HL-60 (cell line): ENCODE measurements at places on chromosomes 13 and 19.

- DNase-seq, result peak; percentile 16
Observed at GRCh38 chr19:2495130-2495641, 19.3 kb downstream of the GADD45B start.

GRCh38 chr13:110396913-110397381, 89.9 kb downstream of the COL4A2 start:
- DNase-seq, result no peak

DNA sequence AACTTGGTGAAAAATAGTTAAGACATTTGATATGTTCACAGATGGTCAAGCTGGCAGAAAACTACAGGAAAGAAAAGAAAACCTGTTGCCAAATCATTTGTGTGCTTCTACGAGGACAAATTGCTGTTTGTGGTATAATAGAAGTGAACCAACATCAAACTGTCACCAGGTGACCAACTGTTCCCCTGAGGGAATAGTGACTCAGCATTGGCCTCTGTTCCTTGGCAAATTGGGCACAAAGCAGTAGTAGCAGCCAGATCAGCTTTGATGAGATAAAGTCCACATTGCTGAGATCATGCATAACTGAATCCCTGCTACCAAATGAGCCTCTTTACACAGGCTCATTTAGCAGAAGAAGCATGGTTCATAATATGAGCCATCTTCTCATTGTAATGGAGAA, 103.5 kb downstream of the POSTN start:
- DNase-seq, result no peak

DNA sequence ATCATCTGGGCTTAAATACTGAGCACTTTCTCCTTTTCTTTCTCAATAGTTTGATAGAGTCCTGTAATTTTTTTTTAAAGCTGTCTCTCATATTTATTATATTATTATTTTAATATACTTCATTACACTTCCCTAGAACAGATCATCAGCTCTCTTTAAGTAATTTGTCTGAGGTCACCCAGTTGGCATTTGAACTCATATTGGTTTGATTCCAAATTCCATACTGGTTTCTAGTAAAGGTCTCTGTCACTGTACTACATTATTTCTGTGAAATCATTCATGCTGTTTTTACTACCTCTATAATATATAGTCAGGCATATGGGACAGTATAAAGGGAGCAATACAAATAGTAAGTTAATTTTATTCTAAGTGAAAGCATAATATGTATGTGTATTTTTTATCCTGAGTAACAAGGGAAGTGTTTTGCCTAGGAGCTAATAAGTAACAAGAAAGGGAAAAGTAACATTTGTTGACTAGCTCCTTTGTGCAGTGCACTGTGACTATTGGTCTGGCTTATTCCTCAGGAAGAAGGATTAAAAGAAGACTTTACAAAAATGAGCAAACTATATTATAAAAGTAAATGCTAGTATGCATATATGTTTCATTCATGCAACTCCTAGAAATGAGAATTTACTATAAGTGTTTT, 14.3 kb downstream of the LPAR6 start:
- no peak for DNase-seq

- no peak for DNase-seq
Observed at GRCh38 chr19:36183245-36183628, 31.0 kb upstream of the COX7A1 start.

- no peak for DNase-seq
Observed at GRCh38 chr19:10587022-10587838, at the start of gene AP1M2. TSS of gene AP1M2 (minus strand) at chr19:10587312. CDS start at chr19:10587231, 81 bp downstream.

- no peak for DNase-seq
Observed at GRCh38 chr13:98912846-98913245, 65.0 kb downstream of the DOCK9 start.

GRCh38 chr13:105048677-105049076, 1486.8 kb downstream of the EFNB2 start:
- DNase-seq, result no peak

- DNase-seq, result no peak
Observed at GRCh38 chr19:49161987-49162386, 4.4 kb downstream of the TRPM4 start.

- DNase-seq, result no peak
Observed at GRCh38 chr19:57321116-57321515, 844 bp downstream of the ZNF543 start.

DNA sequence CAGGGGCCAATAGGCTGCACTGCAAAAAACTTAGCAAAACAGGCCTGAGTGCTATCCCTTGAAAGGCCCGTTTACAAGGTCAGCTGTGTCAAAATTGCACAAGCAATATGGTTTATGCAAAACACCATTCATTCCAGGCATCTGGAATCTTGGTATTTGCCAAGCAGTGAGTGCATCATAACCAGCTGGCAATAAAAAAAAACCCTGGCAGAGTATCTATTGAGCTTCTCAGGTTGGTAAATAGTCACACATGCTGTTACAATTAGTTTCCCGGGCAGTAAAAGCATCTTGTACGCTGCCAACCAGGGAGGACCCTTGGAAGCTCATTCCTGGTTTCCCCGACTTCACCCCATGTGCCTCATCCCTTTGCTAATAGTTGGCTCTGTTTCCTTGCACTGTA, 21.3 kb downstream of the ZNF77 start:
- no peak for DNase-seq

DNA sequence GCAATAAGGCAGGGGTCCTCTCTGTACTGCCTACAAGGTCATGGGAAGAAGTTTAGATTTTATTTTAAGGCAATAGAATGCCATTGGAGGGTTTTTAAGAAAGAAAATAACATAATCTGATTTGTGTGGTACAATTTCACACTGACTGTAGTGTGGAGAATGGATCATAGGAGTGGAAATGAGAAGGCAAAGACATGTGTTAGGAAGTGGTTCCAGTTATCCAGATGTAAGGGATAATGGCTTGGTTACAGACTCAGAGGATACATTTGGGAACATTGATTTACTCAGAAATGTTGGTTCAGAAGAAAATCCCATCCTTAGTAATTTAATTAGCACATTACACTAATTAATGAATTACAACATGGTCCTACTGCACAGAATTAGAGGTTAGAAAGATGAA, 788.2 kb downstream of the SLITRK5 start:
- no peak for DNase-seq

GRCh38 chr19:17469092-17469480, 1.2 kb upstream of the SLC27A1 start:
- DNase-seq, result no peak

GRCh38 chr13:90511903-90512302, 835.6 kb upstream of the MIR17HG start:
- DNase-seq, result no peak

- DNase-seq, result peak; percentile 96
Observed at GRCh38 chr13:110561344-110562035, at the start of gene RAB20. TSS of gene RAB20 (minus strand) at chr13:110561722. CDS start at chr13:110561519, 203 bp downstream.

DNA sequence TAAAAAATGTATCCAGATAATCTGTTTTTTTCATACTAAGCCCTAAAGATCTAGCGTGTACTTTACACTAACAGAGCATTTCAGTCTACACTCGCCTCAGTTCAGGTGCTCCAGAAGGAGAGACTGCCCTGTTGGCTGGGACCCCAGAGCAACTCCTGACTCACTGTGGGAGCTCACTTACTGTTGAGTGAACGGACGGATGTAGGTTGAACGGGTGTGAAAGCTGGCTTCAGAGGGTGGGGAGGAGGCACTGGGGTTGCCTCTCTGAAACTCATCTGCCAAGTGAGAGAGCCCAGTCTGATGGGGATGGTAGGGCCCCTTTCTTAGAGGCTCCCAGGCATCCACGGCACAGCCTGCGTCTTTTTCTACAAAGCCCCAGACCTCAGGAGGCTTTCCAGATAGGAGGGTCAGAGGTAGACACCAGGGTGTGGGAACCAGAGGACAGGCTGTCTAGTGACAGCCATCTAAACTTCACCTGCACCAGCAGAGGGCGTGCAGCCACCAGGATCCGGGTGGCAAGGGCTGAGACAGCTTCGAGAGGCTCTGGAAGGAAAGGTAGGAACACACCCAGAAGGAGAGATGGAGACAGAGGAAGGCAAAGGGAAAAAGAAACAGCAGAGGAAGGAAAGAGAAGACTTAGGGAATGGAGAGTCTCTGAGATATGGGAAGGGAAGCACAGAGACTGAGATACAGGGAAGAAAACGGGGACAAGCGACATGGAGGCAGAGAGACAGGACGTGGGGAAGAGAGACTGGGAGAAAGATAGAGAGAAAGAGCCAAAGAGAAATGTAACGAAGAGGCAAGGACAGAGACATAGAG, 3.7 kb downstream of the KASH5 start:
- peak; percentile 77 for DNase-seq

- no peak for DNase-seq
Observed at GRCh38 chr19:37855098-37855497, 51.3 kb downstream of the WDR87 start.

DNA sequence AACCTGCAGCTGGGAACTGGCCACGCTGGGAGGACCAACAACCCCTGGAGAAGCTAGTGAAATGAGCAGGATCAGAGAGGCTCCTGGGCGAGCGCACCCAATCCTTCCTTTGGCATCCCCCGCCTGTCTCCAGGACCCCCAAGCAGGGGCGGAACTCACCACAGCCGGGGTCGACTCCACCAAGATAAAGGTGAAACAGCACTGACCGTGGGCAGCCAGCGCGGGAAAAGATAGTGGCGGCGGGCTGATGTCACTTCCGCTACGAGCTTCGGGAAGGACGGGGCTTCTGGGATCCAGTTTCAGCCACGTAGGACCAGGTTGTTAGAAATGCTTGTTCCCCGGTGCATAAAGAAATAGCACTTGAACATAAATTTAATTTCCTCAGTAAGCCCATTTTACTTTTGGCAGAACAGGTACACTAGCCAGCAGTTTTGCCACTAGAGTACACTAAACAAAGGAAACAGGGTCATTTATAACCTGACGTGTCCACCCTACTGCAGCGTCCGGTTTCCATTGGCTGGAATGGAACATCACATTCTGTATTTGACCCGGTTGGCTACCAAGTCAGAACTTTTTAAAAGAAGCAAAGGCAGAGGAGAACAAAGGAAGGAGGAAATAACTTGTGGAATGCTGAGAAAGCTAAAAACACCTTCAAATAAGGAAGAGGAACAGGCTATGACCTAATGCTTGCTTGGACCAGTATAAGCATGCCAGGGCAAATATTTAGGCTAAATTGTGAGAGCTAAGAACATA, 25.5 kb upstream of the ZNF562 start:
- DNase-seq, result no peak

GRCh38 chr19:17333611-17334413, 843 bp downstream of the ANO8 start:
- peak; percentile 90 for DNase-seq

DNA sequence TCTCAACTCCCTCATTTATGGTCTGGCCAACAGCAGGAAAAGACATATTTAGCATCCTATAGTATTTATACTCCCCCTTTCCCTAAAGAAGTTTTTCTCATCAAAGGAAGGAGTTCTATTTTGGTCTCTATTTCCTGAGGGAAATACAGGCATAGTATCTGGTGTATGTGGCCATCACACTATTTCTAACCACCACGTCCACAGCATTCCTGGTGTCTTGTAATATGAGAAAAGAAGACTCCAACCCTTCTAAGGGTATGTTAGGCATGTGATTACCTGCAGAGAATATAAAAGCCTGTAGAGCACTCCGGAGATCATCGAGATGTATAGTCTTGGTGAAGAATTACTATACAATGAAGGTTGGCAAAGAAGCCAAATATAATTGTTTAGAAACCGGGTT, 137.4 kb downstream of the VWA8 start:
- no peak for DNase-seq

DNA sequence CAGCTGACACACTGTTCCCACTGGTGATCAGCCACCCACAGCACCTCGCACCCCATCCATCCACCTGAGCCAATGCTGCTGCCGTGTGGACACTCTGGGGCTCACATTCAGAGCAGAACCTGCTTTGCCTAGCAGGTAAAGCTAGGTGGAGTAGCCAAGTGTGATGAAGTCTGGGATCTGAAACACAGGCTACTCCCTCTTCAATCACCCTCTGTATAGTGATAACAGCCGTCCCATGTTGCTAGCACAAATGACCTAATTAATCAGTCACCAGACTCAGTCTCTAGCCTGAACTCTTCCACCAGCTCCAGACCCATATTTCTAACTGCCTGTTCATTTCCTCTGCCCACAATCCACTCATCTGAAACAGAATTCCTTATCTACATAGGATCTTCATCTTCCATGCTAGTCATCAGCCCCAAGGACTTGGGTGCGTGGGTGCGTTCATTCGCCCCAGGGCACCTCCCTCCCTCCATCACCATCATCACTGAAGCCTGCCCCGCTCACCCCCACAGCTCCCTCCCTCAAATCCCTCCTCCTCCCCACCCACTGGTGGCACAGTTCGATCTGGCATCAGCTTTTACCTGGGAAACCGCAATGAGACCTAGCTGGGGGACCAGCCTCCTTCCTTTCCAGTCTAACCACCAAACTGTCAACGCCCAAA, 19.8 kb downstream of the STK24 start:
- DNase-seq, result no peak

GRCh38 chr13:97478247-97478646, 44.3 kb downstream of the RAP2A start:
- DNase-seq, result no peak

GRCh38 chr13:29362849-29363604, 232.5 kb downstream of the SLC7A1 start:
- peak; percentile 48 for DNase-seq

DNA sequence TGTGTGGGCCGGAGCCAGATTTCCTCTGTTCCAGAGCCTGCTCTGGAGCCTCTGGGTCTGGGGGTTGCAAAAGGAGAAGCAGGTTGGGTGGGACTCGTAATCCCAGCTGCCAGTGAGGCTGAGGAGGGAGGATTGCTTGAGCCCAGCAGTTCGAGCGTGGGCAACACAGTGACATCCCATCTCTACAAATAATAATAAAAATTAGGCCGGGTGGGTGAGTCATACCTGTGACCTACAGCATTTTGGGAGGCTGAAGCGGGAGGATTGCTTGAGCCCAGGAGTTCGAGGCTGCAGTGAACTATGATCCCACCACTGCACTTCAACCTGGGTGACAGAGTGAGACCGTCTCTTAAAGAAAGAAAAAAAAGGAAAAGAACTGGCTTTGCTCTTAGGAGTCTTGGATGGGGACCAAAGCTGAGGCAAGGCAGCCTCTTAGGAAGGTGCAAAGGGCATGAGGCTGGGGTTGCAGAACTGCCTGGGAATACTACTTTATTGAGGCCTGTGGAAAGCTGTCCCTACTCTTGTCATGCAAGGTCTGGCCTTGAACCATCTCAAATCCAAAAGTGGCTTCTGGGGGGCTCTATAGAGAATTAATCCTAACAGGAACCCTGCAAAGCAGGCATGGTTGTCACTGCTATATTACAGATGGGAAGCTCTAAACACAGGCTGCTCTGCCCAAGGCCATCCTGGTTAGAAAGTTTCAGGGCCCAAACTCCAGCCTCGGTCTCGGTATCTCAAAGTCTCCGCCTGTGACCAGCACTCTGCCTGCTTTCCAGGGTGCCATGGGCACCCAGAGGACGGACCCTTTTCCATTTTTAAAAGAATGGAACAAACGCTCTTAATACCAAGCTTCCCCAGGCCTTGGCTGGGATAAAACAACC, 880 bp upstream of the C19orf12 start:
- DNase-seq, result peak; percentile 16
